Lung (tissue), 17 donors: ENCODE measurements at places on chromosomes 6 and 20.

DNA sequence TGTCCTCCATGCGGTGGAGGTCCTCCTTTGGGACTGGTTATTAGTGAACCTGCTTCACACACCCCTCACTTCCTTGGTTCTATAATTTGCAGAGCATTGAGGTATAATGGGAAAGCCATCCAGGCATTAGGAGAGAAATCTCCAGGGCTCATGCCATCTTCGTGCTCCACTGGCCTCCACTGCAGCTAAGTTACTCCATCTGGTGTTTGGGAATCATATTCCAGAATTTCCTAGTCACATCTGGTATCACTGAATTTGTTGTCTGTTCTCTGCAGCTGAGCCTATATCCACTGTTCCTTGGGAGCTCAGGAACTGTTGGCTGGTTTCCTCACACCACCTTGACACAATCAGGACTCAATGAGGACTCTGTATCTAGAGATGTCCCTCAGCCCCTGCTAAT lies 173.0 kb upstream of the TSHZ2 start:
- H3K36me3 ChIP-seq, result no peaks in the 10 kb centered on the region
- no peak for DNase-seq
- no peak overlapping the region for H3K4me3 ChIP-seq
- no peak overlapping the region for H3K27ac ChIP-seq

DNA sequence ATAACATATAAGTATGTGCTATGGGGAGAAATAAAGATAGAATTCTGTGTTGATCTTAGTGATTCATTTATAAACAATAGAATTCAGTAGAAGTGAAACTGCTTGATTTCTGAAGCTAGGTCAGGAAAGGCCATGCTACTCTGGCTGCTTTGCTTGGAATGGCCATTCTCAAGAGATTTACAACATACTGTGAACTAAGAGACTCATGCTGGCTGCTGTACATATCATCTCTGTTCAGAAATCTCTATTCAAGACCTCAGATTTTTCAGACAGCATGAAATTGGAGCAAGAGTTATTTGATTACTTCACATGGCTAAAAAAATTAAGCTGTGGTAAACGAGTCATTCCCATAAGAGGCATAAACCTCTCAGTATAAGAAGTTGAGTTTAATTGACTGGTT lies 662.6 kb downstream of the BCKDHB start:
- no peak overlapping the region for H3K4me3 ChIP-seq
- no peak overlapping the region for H3K27ac ChIP-seq
- H3K36me3 ChIP-seq, result no peaks in the 10 kb centered on the region
- H3K4me1 ChIP-seq, result no peaks in the 10 kb centered on the region

DNA sequence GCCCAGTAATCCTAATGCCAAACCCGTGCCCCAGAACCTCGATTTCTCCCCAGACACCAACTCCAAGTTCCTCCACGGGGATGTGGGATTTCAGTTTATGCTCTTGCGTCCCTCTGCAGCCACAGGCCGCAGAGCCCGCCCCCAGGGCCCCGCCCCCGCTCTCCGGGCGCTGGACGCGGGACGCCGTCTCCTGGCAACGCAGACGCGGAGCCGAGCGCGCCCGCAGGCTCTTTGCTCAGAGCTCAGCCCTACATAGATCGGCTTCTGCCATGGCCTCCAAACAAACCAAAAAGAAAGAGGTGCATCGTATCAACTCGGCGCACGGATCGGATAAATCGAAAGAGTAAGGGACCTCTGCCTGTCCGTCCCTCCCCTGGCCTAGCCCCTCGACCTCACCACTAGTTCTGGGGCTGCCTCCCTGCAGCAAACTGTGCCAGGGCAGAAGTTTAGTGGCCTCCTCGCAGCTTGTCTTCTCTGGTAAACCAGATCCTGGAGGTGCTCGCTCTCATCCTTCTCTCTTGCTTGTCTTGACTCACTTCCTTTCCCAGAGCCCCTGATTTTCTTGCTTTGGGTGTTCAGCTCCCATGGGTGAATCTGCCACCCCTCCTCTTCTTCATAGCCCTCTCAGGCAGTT lies at the start of gene ADGB:
ADGB (plus strand) TSS at position 201 of the 634 bp plus-strand sequence; CDS start at position 270, 69 bp downstream.
- H3K27ac ChIP-seq, result no peak within 1 kb of the TSS
- H3K36me3 ChIP-seq, result no peaks in the 10 kb centered on the region
- no peaks in the 10 kb centered on the region for H3K4me1 ChIP-seq
- no peaks in the 10 kb centered on the region for H3K27me3 ChIP-seq
- peak; percentile 74 for DNase-seq

DNA sequence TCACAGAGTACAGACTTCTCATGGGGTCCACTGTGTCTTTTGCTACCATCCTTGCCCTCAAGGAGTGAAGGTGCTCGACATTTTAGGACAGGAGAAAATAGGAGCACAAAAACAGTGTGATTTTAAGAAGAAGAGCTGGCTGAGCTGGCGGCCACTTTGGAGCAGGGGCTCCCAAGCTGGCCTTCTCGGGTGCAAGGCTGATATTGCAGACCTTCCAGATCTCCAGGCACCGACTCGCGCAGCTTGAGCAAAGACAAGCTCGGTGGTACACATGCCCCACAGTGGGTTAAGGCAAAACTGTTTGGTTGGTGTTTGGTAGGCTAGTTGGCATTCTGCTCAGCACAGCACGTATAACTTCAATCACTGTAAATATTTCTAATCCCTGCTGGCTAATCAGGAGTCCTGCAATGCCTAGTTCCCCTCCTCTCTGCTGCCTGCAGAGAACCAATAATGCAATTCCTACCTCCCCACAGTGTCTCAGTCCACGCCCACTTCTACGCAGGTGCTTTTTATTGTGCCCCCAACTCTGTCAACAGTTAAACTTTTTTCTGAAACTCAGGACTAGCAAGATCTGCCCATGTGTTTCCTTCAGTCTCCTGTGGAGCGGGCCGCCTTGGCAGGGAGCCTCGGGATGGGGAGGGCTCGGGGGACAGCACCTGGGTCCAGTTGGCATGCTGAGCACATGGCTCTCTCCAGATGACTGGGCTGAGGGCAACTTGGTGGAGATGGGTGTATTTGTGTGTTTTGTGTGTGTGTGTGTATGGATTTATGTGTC lies 12.7 kb upstream of the SMOC2 start:
- H3K36me3 ChIP-seq, result no peaks in the 10 kb centered on the region
- H3K4me1 ChIP-seq, result no peaks in the 10 kb centered on the region
- peak; percentile 38 for DNase-seq
- H3K27me3 ChIP-seq, result peaks cover 3% of the 10 kb centered on the region
- H3K27ac ChIP-seq, result no peak overlapping the region

DNA sequence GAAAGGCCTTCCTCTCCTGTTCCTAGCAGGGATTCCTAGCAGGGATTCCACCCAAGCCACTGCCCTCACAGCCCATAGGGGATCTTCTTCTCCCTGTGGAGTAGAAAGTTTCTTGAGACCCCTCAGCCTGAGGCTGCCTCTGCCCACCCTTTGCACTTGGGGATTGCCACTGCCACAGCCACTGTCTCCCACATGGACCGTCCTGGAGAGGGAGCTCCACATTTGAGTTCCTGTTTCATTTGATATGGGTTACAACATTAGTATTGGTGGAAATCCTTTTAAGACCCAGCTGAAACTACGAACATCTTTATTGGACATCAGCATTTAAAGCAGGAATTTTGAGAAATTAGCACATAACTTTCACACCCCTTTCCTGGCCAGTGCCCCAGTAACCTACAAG lies 25.6 kb downstream of the HLA-G start:
- H3K4me3 ChIP-seq, result no peak overlapping the region
- H3K36me3 ChIP-seq, result no peaks in the 10 kb centered on the region
- no peaks in the 10 kb centered on the region for H3K4me1 ChIP-seq
- H3K27me3 ChIP-seq, result peaks cover 25% of the 10 kb centered on the region

GRCh38 chr6:43608807-43609206 lies 20.3 kb downstream of the GTPBP2 start:
- no peaks in the 10 kb centered on the region for H3K4me1 ChIP-seq
- H3K27ac ChIP-seq, result no peak overlapping the region
- H3K27me3 ChIP-seq, result no peaks in the 10 kb centered on the region

DNA sequence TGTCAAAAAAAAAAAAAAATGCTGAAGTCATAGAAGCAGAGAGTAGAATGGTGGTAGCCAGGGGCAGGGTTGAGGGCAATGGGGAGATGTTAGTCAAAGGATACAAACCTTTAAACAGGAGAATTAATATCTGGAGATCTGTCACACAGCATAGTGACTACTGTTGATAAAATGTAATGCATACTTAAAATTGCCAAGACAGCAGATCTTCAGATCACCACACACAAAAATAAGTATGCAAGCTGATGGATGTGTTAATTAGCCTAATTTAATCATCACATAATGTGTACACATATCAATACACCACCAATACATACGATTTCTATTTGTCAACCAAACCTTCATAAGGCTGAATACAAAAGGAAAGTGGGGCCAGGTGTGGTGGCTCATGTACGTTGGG lies 83.5 kb upstream of the PHACTR3 start:
- no peaks in the 10 kb centered on the region for H3K4me1 ChIP-seq
- no peak for DNase-seq
- H3K27ac ChIP-seq, result no peak overlapping the region
- no peaks in the 10 kb centered on the region for H3K36me3 ChIP-seq
- peaks cover 3% of the 10 kb centered on the region for H3K27me3 ChIP-seq
